Left forelimb (tissue), 1 donor: ENCODE measurements at places on chromosomes 2 and 18.

DNA sequence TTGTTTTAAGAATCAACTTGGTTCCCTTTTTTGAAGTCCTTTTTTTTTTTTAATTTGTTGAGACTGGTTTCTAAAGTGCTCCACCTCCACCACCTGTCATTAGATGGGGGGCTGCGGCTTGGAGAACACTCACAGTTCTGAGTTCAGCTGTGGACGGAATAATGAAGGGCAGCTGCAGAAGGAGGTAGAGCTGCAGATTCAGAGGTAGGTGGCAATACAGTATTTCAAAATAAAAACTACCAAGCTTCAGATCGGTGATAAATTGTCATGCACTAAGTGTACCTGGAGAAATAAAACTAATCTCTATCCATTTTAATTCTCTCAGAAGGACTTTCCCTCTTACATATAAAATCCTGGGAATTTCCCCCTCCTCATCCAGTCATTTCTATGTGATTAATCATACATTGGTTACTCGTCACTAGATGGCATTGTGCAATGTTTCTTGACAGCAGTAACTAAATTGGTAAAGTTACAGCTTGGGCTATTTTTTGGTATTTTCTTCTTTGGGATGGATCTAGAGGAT, 81.1 kb upstream of the SLC39A10 start:
- DNase-seq: no peak

- DNase-seq: no peak
These were observed 46.5 kb downstream of the UNC50 start for GRCh38 chr2:98654699-98655495.

GRCh38 chr2:7748717-7749415, 831.7 kb downstream of the RNF144A start:
- DNase-seq: no peak

DNA sequence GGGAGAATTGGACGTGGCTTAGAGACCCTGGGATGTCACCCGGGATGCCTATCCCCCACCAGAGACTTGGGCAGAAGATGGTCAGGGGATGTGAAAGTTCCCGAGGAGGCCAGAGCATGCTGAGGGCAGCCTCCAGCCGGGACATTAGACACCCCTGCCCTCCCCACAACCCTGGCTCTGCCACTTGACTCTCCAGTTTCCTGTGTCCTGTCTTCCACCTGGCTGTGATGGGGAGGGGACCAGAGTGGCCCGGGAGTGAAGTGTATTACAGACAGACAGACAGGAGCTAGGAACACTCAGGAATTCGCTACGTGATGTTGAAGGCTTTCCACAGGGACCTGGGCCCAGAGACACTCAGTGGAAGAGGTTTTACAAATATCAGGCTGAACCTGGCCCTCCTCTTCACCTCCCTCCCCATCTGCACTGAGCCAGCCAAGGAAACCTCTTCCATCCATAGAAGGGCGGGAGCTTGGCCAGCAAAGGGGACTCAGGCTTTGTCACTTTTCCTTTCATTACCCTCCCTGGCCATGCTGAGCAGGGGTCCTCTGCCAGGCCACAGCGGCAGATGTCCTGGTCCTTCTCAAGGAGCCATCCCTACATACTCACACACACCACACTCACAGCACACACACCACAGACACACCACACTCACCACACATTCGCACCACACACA, 60.7 kb downstream of the SDC1 start:
- DNase-seq: peak; percentile 41

DNA sequence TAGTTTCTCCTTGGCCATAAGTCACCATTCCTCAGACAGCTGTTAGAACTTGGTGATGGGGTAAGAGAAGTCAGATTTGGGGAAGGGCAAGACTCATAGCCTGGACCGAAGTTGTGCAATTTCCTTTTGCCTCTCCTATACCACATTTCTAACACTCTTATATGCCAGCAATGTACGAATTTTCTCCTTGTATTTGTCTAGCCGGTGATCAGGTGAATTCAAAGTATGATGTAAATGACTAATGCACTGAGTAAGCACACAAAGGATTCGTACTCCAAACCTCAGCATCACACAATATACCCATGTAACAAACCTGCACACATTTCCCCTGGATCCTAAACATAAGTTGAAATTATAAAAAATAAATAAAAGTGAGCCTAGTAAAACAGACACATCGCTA, 1143.5 kb upstream of the CELF4 start:
- no peak for DNase-seq

GRCh38 chr2:173982918-173983317, 17.7 kb upstream of the SP3 start:
- DNase-seq: no peak

DNA sequence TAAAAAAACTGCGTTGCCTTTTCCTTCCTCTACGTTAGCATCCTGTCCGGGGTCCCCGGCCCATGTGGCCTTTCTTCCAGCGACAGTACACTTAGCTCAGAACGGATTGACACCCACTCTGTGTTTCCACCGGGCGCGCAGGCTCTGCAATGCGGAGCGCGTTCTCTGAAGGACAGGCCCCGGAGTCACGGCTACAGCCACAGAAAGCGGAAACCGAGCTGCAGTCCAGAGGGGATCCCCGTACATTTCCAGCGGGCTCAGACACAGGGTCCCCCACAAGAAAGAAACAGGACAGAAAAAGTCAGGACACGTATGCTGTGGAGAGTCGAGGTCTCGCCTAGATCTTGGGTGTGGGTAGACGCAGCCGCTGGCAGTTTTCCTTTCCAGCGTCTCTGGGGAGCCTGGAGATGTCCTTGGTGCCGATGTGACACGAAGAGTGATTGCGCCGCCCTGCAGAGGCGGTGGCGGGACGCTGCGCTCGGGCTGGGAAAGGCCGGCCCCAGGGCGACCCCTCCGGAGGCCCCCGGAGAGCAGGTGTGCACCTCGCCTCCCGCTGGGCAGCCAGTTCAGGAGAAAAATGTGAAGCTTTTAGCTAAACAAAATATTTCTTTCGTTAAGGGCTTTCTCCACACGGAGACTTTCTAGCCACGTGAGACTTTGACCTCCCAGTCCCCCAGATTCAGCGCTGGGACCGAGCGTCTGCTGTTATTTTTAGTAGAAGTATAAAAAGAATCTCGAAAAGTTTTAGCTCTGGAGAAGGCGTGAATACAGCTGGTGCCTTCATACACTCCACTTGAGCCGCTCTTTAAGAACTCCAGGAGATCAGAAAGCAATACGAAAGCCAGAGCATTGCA, 1.3 kb upstream of the ACKR3 start:
- peak; percentile 68 for DNase-seq

GRCh38 chr2:150409196-150409595, 78.3 kb downstream of the RND3 start:
- DNase-seq: no peak
